Endothelial cell of umbilical vein (primary cell): ENCODE measurements at places on chromosomes 3 and 15. TPM values are rescaled to one million over a fixed set of nuclear protein-coding genes. Genes with fewer than 3 reads are reported as not detected.

Gene SAXO2
- total RNA-seq: 0.67 and 5.2 TPM in 2 replicates

Gene AGBL1
- total RNA-seq: not detected in 2 replicates

Gene IL17RE
- 1.2 and 1.5 TPM in 2 replicates for total RNA-seq

Gene PLA2G4E
- total RNA-seq: not detected in 2 replicates

Gene CLEC3B
- not detected in 2 replicates for total RNA-seq

Gene RARB
- 19.3 and 23.4 TPM in 2 replicates for total RNA-seq

Gene SNTN
- not detected in 2 replicates for total RNA-seq

Gene CLDN18
- total RNA-seq: not detected in 2 replicates

Gene MGLL
- 60.2 and 60.9 TPM in 2 replicates for total RNA-seq

Gene LRRC2
- total RNA-seq: 0.39 and 0.73 TPM in 2 replicates

Gene CHRNA5
- 12.7 and 15.6 TPM in 2 replicates for total RNA-seq

Gene PLSCR4
- total RNA-seq: 81.5 and 91.8 TPM in 2 replicates

GRCh38 chr3:185046164-185046515, 106.7 kb downstream of the C3orf70 start:
- H3K36me3 ChIP-seq: no peaks in the 10 kb centered on the region
- peak overlapping the region; percentile 34 for H3K4me3 ChIP-seq
- H3K27me3 ChIP-seq: no peaks in the 10 kb centered on the region
- H3K4me1 ChIP-seq: peaks cover 28% of the 10 kb centered on the region

DNA sequence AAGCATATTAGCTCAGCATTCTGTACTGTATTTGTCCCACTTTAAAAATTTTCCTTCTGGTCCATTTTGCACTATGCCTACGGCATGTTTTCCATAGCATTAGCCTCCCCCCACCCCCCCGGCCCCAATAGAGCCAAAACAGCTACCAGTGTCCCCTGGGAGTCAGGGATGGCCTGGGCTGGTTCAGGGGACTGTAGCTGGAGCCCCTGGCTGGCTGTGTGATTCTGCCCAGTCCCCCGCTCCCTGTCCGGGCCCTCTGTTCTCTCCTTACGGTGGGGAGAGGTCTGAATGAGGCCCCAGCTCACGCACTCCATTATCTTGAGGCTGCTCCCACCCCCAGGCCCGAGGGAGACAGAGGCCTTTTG, 70.1 kb downstream of the KLF15 start:
- DNase-seq: no peak
- H3K36me3 ChIP-seq: no peaks in the 10 kb centered on the region
- H3K27ac ChIP-seq: no peak overlapping the region
- peaks cover 26% of the 10 kb centered on the region for H3K4me1 ChIP-seq

DNA sequence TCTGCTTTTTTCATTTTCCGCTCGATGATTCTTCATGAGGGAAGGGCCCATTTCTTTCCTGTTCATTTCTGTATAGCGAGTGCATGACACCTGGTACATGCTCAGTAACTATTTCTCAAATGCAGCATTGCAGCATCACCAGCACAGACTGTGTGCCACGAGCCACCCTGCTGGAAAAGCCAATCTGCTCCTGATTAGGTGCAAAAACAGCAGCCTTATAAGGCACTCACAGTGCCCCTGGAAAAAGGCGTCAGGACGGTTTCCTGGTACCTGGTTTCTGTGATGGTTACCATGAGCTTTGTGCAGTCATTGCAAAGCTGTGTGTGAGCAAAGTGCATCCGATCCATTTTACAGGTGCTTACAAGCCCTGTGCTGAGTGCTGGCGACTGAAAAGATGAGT, 15.8 kb downstream of the ST8SIA2 start:
- H3K27ac ChIP-seq: no peak overlapping the region
- no peaks in the 10 kb centered on the region for H3K36me3 ChIP-seq
- H3K27me3 ChIP-seq: no peaks in the 10 kb centered on the region
- H3K4me3 ChIP-seq: no peak overlapping the region
- no peaks in the 10 kb centered on the region for H3K4me1 ChIP-seq

- no peak overlapping the region for H3K27ac ChIP-seq
- H3K27me3 ChIP-seq: no peaks in the 10 kb centered on the region
- H3K4me1 ChIP-seq: no peaks in the 10 kb centered on the region
- no peak overlapping the region for H3K4me3 ChIP-seq
These were observed 193.2 kb downstream of the MEX3B start for GRCh38 chr15:81852411-81853149.

- H3K27me3 ChIP-seq: no peaks in the 10 kb centered on the region
- H3K4me3 ChIP-seq: no peak overlapping the region
- no peaks in the 10 kb centered on the region for H3K4me1 ChIP-seq
- no peaks in the 10 kb centered on the region for H3K36me3 ChIP-seq
- no peak overlapping the region for H3K27ac ChIP-seq
These were observed 174.2 kb upstream of the STT3B start for GRCh38 chr3:31358473-31359070.

GRCh38 chr15:50825946-50826345, 60.4 kb upstream of the SPPL2A start:
- H3K36me3 ChIP-seq: no peaks in the 10 kb centered on the region
- no peak overlapping the region for H3K4me3 ChIP-seq
- peaks cover 3% of the 10 kb centered on the region for H3K27me3 ChIP-seq
- H3K4me1 ChIP-seq: no peaks in the 10 kb centered on the region
- no peak for DNase-seq

GRCh38 chr3:115576325-115576875, 46.9 kb upstream of the GAP43 start:
- no peaks in the 10 kb centered on the region for H3K4me1 ChIP-seq
- H3K27me3 ChIP-seq: peaks cover 2% of the 10 kb centered on the region

DNA sequence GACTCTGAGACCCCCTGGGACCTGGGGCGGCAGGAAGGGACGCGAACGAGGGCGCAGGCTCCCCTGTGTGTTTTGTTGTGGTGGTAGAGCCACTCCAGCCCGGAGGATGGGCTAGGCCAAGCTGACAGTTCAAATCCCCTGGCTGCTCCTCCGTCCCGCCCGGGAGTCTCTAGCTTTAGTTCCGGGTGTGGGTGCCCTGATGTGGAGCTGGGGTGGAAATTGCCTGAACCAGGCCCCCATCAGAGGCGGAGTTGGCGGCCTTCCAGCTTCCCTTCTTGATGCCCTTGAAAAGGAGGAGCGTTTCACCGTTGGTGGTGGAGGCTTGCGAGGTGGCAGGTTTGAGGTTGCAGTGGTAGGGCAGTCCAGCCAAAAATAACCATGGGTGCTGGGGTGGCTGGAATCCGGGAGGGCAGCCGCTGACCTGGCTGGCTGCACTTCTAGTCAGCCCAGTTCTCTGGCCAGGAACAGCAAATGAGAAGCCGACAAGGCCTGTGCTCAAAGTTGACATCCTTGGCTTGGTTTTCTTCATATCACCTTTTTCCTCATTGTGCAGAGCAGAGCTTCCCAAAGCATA, 817 bp downstream of the CLK3 start:
- H3K27me3 ChIP-seq: no peaks in the 10 kb centered on the region
- H3K36me3 ChIP-seq: peaks cover 22% of the 10 kb centered on the region
- H3K27ac ChIP-seq: peak overlapping the region; percentile 88
- DNase-seq: peak; percentile 56
- peaks cover 9% of the 10 kb centered on the region for H3K4me1 ChIP-seq

DNA sequence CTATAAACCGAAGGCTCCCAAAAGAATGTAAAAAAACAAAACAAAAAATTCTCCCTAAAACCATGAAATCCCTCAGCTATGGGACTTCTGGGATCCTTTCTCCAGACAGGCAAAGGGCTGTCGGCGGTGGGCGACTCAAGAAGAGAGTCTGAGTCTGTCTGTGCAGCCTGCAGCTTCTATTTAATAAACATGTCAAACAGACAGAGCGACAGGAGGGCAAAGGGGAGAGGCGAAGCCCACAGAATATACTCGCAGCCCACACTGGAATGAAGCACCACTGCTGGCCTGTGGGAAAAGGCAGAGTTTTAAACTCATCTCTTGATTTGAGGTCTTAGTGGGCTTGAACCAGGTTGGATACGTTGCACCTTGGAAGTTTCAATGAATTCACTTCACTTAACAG, 40.2 kb downstream of the ISL2 start:
- peaks cover 11% of the 10 kb centered on the region for H3K4me1 ChIP-seq
- no peaks in the 10 kb centered on the region for H3K27me3 ChIP-seq
- H3K27ac ChIP-seq: no peak overlapping the region
- no peaks in the 10 kb centered on the region for H3K36me3 ChIP-seq
- DNase-seq: no peak

DNA sequence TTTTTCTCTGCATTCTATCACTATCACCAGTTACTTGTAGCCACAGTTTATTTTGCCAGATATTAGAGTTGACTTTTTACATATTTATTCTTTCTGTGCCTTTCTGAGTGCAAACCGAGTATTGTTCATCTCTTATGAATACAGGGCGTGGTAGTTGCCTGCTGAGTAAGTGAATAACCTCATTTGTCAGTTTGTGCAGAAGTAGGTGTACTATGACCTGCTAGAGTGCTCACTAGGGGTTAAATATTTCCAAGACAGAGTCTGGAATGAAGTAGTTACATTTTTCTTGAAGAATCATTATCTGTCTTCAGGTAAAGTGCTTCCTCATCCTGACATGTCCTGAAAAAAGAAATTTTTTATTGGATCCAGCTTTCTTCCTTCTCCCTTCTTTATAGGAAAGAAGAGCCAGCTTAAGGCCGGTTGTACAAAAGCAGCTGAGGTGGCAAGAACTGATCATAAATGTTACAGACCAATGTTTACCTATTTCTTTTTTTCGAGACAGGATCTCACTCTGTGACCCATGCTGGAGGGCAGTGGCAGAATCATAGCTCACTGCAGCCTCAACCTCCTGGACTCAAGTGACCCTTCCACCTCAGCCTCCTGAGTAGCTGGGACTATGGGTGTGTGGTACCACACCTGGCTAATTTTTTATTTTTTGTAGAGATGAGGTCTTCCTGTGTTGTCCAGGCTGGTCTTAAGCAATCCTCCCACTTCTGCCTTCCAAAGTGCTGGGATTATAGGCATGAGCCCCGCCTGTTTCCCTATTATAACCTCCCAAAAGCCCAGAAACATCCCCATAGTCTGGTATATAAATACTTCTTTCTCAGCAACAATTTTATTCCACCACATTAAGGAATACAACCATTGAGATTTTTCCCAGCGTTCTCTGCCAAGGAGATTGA, 182.5 kb downstream of the TPRG1 start:
- DNase-seq: no peak
- no peaks in the 10 kb centered on the region for H3K36me3 ChIP-seq
- H3K27me3 ChIP-seq: no peaks in the 10 kb centered on the region

DNA sequence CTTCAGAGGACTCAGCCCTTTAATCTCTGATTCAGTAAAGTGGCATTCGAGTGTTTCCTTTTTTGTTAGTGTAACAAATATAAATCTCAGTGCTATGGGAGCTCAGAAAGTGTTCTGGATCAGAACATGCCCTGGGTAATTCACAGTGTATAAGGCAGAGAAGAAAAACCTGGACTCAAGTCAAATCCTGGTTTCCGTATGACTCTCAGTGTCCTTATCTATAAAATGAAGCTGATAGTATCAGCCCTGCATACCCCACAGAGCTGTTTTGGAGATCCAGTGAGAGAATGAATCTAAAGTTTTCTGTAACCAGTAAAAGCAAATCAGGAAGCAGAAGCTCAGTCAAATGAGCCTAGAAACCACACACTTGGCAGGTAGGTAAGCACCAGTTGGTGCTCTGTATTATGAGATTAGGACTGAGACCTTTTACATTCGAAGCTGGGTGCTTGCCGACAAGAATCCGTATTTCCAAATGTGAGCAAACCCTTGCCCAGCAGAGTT, 67.2 kb downstream of the IL1RAP start:
- no peaks in the 10 kb centered on the region for H3K36me3 ChIP-seq
- H3K4me1 ChIP-seq: peaks cover 15% of the 10 kb centered on the region
- H3K4me3 ChIP-seq: no peak overlapping the region
- no peaks in the 10 kb centered on the region for H3K27me3 ChIP-seq
- no peak overlapping the region for H3K27ac ChIP-seq
- peak; percentile 46 for DNase-seq

DNA sequence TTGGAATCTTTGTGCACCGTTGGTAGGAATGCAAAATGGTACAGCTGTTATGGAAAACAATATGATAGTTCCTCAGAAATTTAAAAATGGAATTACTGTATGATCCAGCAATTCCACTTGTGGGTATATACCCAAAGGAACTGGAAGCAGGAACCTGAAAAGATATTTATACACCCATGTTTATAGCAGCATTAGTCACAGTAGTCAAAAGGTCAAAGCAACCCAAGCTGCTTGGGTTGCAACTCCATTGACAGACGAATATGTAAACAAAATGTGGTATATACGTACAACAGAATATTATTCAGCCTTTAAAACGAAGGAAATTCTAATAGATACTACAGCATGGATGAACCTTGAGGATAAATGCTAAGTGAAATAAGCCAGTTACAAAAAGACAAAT, 35.0 kb upstream of the CAPN3 start:
- peak; percentile 9 for DNase-seq
- H3K36me3 ChIP-seq: no peaks in the 10 kb centered on the region
- no peaks in the 10 kb centered on the region for H3K27me3 ChIP-seq
- no peak overlapping the region for H3K4me3 ChIP-seq
- peaks cover 9% of the 10 kb centered on the region for H3K4me1 ChIP-seq
- H3K27ac ChIP-seq: no peak overlapping the region

- no peaks in the 10 kb centered on the region for H3K4me1 ChIP-seq
- no peak for DNase-seq
- H3K27me3 ChIP-seq: no peaks in the 10 kb centered on the region
- no peaks in the 10 kb centered on the region for H3K36me3 ChIP-seq
- H3K4me3 ChIP-seq: no peak overlapping the region
- no peak overlapping the region for H3K27ac ChIP-seq
These were observed 521.6 kb downstream of the EPHA3 start for GRCh38 chr3:89628856-89629670.

- no peak overlapping the region for H3K27ac ChIP-seq
- no peaks in the 10 kb centered on the region for H3K36me3 ChIP-seq
- no peak overlapping the region for H3K4me3 ChIP-seq
- H3K27me3 ChIP-seq: no peaks in the 10 kb centered on the region
- H3K4me1 ChIP-seq: no peaks in the 10 kb centered on the region
These were observed 22.2 kb upstream of the EID1 start for GRCh38 chr15:48855501-48856440.

DNA sequence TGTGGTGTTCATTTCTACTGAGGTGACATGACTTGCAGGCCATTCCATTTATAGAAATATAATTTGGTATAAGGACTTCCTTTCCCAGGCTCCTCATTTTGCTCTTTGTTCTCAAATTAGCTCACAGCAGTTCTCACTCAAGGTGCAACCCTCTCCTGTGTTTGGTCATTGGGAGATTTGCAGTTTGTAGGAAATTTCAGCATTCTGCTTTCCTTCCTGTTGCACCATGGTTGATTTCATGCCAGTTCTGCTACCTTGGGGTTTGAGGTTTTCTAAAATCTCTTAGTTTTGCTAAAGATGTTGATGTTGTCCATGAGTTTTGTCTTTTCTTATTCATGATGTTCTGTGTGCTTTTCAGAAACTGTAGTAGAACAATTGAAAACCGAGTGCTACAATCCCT, 65.7 kb upstream of the PROK2 start:
- H3K36me3 ChIP-seq: no peaks in the 10 kb centered on the region
- no peaks in the 10 kb centered on the region for H3K27me3 ChIP-seq
- H3K4me1 ChIP-seq: no peaks in the 10 kb centered on the region

GRCh38 chr3:97009427-97010019, 195.1 kb downstream of the EPHA6 start:
- H3K27me3 ChIP-seq: no peaks in the 10 kb centered on the region
- no peaks in the 10 kb centered on the region for H3K36me3 ChIP-seq
- no peak for DNase-seq
- H3K4me3 ChIP-seq: no peak overlapping the region
- no peak overlapping the region for H3K27ac ChIP-seq
